ENCODE measurements at places on chromosomes 2 and 18.

- DNase-seq: no peak
These were observed 17.9 kb upstream of the PTPN4 start for GRCh38 chr2:119741868-119742267.

DNA sequence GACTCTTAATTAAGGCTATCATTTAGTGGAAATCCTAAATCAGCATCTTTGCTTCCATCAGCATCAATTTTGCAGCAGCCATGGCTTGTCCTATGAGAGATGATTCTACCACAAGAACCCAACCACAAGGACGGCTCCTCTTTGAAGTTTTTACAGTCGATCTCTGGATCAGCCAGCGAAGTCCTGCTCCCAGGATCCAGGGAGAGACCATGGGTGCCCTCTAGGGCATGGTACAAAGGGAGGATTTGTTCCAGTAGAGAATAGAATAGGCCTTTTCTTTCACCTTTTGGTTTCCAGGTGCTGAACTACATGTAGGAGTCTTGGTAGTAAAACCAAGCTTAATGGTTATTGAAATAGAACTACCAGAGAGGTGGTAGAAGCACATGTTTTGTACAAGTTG is 52.7 kb downstream of the TMEM200C start:
- no peak for DNase-seq

- no peak for DNase-seq
These were observed 640.1 kb upstream of the FSHR start for GRCh38 chr2:49794396-49794795.

DNA sequence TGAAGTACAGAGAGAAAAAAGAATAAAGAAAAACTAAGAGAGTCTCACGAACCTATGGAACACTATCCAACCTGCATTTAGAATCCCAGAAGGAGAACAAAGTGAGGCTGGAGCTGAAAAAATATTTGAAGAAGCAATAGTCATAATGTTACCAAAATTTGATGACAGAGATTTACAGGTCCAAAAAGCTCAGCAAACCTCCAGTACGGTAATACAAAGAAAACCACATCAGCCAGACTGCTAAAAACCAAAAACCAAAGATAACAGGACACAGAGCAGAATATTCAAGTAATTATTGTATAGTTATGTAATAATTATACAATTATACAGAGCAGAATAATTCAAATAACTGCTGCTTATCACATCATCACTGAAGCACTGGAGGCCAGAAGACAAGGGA is 23.7 kb downstream of the ATL2 start:
- no peak for DNase-seq

GRCh38 chr2:70785137-70785911 is 5.1 kb downstream of the FIGLA start:
- no peak for DNase-seq

GRCh38 chr2:45844796-45845457 is 193.5 kb downstream of the PRKCE start:
- peak; percentile 58 for DNase-seq

GRCh38 chr2:221671515-221671914 is 99.4 kb upstream of the EPHA4 start:
- DNase-seq: peak; percentile 77

DNA sequence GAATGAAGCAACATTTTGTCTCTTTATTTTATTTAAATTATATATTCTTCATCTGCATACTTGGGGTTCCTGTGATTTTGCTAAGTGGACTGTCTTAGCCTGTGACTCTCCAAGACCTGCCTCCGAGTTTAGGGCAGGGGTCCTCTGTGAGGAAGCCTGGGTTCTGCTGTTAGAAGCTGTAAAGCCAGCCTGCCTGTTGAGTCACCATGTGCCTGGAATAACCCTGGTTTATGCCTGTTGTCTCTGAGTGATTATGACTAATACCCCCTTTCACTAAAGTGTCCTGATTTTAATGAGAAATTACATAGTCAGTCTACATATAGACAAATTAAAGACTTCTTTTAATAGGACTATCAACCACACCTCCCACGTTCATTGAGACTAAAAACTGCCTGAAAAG is 369.1 kb downstream of the ZNF521 start:
- no peak for DNase-seq

DNA sequence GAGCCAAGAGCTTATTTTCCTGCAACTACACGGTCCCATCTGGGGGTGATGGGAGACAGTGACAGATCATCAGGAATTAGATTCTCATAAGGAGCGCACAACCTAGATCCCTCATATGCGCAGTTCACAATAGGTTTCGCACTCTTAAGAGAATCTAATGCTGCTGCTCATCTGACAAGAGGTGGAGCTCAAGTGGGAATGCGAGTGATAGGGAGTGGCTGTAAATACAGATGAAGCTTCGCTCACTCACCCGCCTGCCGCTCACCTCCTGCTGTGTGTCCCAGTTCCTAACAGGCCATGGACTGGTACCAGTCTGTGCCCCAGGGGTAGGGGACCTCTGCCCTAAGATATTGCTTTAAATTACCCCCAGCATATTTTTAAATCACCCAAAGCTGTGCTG is 10.8 kb downstream of the LRRFIP1 start:
- DNase-seq: no peak

DNA sequence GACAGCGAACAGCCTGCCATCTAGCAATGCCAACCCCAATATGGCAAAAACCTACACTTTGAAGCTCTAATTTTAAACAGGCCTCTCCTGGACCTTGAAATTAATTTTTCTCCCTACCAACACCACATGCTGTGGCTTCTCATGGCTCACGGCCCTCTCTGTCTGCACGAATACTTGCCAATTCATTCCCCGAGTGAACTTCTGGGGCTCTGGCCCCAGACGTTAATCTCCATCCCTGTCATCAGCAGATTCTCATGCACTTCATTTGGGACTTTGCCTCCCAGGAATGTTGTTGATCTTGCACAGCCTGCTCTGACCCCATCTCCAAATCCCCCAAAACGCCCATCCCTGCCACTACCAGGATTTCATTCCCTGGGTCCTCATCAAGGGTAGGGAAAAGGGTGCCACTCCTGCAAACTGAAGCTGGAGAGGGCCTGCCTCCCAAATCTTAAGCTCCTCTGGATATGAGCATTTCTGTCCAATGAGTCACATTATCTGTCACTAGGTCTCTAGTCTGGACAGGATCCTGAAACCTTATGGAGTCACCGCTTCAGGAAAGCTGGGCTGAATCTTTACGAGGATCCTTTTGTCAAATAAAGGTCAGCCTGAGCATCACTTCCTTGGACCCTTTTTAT is 10.4 kb downstream of the FIGLA start:
- no peak for DNase-seq

GRCh38 chr18:78967692-78968091 is 11.9 kb upstream of the SALL3 start:
- no peak for DNase-seq

GRCh38 chr2:121887513-121888188 is 132.2 kb downstream of the TSN start:
- no peak for DNase-seq

DNA sequence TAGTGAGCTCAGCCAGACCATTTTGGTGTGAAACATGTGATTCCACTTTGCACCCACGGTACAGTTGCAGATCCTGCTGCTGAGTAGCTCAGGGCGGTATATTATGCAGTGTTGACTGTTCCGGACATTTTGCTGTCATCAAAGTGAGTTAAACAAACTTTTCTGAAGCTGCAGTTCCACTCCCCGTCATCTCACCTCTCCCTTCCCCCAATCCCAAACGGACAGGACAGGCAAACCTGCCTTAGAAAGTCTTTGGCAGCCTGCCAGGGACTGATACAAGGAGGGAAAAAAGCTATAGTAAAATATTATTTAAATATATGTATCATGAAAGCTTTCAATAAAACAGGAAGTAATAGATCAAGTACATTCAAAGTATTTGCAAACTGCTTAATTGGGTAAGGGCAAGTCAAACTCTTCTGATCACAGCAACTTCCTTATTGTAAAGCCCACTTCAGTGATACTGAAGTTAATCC is 35.5 kb upstream of the SP5 start:
- peak; percentile 4 for DNase-seq

DNA sequence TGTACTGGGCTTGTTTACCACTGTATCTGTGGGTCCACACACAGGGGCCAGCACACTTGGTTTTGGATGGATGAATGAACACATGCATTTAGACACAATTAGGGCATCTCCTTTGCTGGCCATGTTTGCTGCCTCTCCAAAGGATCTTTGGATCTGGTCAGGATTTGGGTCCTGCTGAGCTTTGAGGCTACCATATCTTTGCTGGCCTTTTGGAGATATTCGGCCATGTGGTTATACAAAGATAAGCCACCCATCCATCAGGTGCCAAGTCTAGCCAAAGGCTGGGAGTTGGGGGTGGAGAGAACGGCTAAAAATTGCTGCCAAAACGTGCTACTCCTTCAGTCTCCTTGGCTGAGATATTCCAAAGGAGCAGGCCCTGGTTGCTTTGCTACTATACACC is 18.2 kb upstream of the FZD7 start:
- DNase-seq: no peak

DNA sequence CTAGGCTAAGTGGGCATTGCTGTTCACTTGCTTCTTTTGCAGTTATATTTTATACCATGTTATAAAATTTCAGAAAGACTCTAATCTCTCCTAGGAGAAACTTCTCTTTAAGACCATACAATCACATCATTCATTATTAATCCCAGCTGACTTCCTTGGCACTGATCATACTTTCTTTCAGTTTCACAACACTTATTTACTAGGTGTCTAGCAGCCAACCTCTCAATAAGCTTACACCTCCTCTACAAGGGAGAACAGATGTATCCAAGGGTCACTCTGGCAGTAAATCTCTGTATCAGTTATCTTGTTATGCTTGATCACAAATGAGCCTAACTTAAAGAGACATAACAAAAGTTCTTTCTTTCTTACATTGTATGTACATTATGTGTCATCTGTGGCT is 69.8 kb upstream of the EPB41L5 start:
- peak; percentile 9 for DNase-seq

GRCh38 chr18:2060086-2060485 is 511.2 kb downstream of the METTL4 start:
- DNase-seq: no peak

GRCh38 chr2:84999553-84999955 is 28.6 kb downstream of the KCMF1 start:
- DNase-seq: no peak

- peak; percentile 95 for DNase-seq
These were observed 1.2 kb upstream of the UGT1A5 start for GRCh38 chr2:233711312-233712008.

- no peak for DNase-seq
These were observed 84.8 kb downstream of the CCDC178 start for GRCh38 chr18:33355756-33356155.

DNA sequence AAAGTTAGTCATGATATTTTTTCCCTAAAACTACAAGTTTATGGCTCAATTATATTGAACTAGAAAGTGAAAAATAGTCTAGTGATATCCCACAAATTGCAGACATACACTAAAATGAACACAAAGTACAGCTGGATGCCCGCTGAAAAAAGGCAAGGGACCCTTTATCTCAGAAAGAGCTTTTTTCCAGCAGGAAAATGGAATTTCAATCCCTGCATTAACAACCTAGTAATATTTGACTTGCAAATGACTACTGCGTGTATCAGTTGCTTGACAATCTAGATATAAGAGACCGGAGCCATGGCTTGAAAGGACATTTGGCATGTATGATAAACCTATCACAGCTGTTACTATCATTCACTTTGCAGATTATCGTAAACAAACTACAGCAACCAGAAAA is 49.1 kb downstream of the LRPPRC start:
- DNase-seq: no peak

DNA sequence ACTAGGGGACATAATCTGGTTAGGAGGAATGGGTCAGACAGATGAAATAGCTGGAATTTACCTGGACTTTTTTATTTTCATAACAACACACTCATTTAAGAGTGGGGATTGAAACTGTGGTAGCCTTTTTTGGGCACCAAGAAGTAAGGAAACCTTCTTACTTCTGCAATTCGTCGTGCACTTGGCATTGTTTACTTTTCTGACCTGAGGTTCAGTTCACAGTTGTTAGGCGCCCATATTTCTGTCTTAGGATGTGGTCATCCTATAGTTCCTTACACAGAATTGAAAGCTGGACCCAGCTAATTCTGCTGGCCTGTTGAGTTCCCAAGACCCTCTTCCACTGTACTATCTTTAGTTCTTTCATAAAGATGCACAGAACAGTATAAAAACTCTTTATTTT is 72.9 kb downstream of the TMX3 start:
- DNase-seq: no peak

DNA sequence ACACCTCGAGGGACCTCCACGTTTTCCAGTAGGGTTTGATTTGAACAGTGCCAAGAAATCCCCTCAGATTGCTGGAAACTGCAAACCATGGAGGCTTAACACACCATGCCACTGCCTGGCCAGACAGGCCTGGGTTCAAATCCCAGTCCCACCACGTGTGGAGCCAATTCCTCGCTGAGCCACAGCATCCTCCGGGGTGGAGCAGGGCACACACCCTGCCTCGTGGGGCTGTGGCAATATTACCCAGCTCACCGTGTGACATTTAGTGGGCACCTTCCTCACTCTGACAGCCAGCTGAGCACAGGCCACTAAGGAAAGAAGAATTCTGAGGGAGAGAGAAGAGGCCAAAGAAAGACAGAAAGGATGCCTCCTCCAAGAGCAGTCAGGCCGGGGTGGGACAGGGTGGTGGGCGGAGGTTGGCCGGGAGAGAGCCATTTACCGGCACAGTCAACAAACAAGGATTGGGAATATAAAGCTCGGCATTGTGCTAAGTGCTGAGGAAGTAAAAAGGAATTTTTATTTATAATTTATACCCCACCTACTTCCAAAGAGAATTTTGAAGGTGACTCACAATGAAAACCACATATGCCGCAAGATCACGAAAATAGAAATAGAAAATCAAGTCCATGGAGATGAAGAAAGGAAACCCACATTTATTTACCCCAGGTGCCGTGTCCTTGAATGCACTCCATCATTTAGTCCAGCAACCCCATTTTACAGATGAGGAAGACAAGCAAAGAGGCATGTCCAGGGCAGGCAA is 111.5 kb downstream of the MCFD2 start:
- DNase-seq: peak; percentile 62

DNA sequence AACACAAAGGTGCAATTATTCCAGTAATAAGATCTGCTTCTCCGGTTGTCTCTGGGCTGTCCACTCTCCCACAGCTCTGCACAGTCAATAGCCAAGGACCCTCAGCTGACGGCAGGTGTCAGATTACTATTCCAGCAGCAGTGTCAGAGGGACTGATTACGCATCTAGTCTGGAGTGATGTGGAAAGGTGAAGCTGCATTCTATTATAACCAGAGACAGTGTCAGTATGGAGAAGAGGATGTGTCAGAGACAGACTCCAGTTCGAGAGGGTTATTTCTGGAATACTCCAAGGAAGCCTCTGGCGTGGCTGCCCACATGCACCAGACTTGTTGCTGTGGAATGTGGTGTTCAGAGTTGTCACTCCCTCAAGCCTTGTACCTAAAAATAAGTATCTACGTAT is 163.6 kb upstream of the TMEM200C start:
- DNase-seq: peak; percentile 28

DNA sequence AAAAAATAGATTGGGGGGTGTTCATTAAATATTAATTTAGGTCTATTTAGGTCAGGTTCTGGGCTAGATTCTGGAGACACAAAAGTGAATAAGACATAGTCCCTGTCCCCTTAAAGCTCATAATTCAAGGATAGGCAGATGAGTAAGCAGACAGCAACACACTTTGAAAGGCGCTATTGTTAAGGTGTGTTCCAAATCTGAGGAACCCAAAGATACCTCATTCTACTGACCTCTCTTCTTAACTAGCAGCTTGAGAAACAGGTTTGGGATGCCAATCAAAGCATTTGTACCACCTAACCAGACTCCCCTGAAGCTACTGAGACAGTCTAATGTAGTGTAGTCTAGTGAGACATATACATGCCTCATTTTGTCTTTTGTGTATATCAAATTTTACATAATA is 34.8 kb downstream of the SEMA4F start:
- no peak for DNase-seq

GRCh38 chr2:159708066-159708760 is 4.1 kb upstream of the MARCHF7 start:
- no peak for DNase-seq

- DNase-seq: no peak
These were observed 8.8 kb downstream of the EVX2 start for GRCh38 chr2:176074919-176075425.

Measured in adipocyte (in vitro differentiated cells).